Activated CD8-positive, alpha-beta memory T cell treated with anti-CD3 and anti-CD28 coated beads, Interleukin-2, amount 10 ng/mL, durations not matched to agents 7 days and 5 days (primary cell): ENCODE measurements at places on chromosomes 13 and 19. TPM values are rescaled to one million over a fixed set of nuclear protein-coding genes. Genes with fewer than 3 reads are reported as not detected.

DNA sequence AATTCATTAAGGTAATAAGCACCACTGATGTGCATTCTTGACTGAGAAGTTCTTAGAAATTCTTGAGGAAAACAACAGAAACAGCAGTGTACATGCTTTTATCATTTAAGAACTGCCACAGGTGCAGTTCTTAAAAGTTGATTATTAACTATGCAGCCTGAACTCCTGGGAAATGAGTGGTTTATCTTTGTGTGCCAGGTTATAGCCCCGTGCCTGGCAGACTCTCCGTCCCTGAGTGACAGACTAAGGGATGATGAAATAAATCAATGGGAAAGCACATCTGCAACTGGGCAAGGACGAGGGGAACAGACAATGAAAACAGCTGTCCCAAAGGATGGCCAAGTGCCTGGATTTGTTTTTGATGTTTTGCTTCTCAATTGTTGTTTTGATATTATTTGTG lies 84.4 kb upstream of the SPATA13 start:
- peaks cover 2% of the 10 kb centered on the region for H3K27me3 ChIP-seq
- H3K27ac ChIP-seq = no peak overlapping the region
- H3K4me1 ChIP-seq = peaks cover 5% of the 10 kb centered on the region
- peak overlapping the region; percentile 40 for H3K4me3 ChIP-seq
- no peaks in the 10 kb centered on the region for H3K36me3 ChIP-seq

GRCh38 chr13:110319774-110320509 lies 12.9 kb downstream of the COL4A2 start:
- DNase-seq = no peak
- H3K27me3 ChIP-seq = peaks cover 23% of the 10 kb centered on the region
- no peak overlapping the region for H3K27ac ChIP-seq
- H3K4me3 ChIP-seq = no peak overlapping the region

- H3K27ac ChIP-seq = no peak overlapping the region
- peaks cover 10% of the 10 kb centered on the region for H3K4me1 ChIP-seq
- H3K27me3 ChIP-seq = peaks cover 29% of the 10 kb centered on the region
- no peak overlapping the region for H3K4me3 ChIP-seq
Observed at GRCh38 chr13:94859278-94859691, 146.9 kb upstream of the SOX21 start.

- no peak overlapping the region for H3K4me3 ChIP-seq
- H3K27ac ChIP-seq = no peak overlapping the region
- DNase-seq = no peak
Observed at GRCh38 chr13:31009166-31009565, 76.7 kb downstream of the TEX26 start.

DNA sequence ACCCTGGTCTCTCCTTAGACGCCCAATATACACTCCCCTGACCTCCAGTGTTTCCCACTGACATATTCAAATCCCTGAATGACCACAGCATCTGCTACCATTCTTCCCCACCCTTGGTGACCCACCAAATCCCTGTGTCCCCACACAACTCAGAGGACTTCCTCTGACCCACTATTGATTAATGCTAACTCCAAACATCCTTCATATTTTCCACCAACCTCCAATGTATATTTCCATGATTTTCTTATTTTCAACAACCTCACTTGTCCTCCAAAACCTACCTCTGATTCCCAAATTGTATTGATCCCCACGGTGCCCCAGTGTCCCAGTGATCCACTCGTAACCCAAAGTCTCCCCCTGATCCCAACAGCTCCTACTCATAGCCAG lies 526 bp upstream of the DMWD start:
- no peak for DNase-seq
- H3K36me3 ChIP-seq = peaks cover 18% of the 10 kb centered on the region
- peaks cover 42% of the 10 kb centered on the region for H3K27me3 ChIP-seq
- H3K4me1 ChIP-seq = peaks cover 26% of the 10 kb centered on the region
- H3K27ac ChIP-seq = peak overlapping the region; percentile 78
- H3K4me3 ChIP-seq = peak overlapping the region; percentile 63

DNA sequence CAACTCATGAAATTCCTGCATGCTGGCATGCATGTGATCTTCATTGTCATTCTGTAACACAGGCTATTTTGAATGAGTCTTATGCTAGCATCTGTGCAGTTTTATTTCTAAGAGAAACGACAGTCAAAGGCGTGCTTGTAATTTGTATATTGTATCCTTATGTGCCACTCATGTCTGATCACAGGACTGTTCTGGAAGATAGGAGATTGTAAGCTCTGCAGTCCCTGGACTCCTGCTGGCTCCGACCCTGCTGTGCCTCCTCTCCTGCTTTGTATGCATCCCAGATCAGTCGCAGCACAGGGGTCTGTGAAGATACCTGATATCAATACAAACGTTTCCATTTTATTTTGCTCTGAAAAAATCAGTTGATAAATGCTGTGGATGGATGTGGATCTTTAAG lies 653.1 kb downstream of the LIG4 start:
- no peak overlapping the region for H3K27ac ChIP-seq
- H3K4me1 ChIP-seq = no peaks in the 10 kb centered on the region
- H3K4me3 ChIP-seq = no peak overlapping the region
- H3K27me3 ChIP-seq = no peaks in the 10 kb centered on the region
- no peak for DNase-seq

- no peak for DNase-seq
- peaks cover 21% of the 10 kb centered on the region for H3K4me1 ChIP-seq
- no peak overlapping the region for H3K27ac ChIP-seq
Observed at GRCh38 chr13:77510156-77510555, 25.4 kb upstream of the SCEL start.

DNA sequence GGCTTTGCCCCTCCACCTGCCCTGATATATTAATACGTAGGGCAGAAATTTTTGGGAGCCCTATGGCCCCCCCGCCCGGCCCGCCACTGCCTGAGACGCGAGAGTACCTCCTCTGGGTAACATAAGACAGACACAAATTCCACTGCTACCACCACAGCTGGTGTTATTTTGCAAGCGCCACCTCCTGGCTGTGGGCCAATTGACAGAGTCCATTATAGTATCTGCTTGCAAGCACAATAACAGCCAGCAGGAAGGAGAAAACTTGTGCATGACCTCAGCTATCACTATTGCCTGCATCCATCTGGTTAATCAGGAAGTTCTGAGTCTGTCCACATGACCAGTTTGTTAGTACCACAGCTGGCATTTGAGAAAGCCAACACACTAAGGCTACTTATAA lies 25.3 kb upstream of the OR10H2 start:
- no peaks in the 10 kb centered on the region for H3K4me1 ChIP-seq
- no peak overlapping the region for H3K4me3 ChIP-seq
- peak; percentile 41 for DNase-seq
- no peak overlapping the region for H3K27ac ChIP-seq

DNA sequence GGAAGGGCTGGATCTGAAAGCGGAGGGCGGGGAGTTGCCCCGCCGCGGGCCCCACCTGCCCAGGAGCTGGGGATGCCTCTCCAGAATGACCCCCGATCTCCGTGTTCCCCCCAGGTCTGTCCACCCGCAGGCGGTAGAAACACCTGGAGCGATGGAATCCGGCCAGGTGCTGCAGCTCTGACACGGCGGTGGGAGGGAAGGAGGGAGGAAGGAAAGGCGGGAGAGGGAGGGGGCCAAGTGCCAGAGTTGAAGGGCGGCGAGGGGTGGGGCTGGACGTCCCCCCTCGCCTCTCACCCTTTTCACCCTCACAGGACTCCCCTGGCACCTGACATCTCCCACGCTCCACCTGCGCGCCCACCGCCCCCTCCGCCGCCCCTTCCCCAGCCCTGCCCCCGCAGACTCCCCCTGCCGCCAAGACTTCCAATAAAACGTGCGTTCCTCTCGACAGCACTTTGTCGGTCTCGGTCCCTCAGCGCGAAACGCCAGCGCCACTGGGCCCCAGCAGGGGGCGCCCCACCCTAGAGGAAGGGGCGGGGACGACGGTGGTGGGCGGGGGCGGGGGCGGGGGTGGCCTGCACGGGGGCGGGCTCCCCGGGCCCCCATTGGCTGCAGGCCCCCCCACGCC lies 337 bp upstream of the FXYD7 start:
- H3K27me3 ChIP-seq = peaks cover 24% of the 10 kb centered on the region
- no peaks in the 10 kb centered on the region for H3K36me3 ChIP-seq
- DNase-seq = peak; percentile 76
- peaks cover 25% of the 10 kb centered on the region for H3K4me1 ChIP-seq
- H3K27ac ChIP-seq = no peak overlapping the region
- no peak overlapping the region for H3K4me3 ChIP-seq

- no peak for DNase-seq
- no peak overlapping the region for H3K4me3 ChIP-seq
- no peak overlapping the region for H3K27ac ChIP-seq
- peaks cover 3% of the 10 kb centered on the region for H3K4me1 ChIP-seq
- no peaks in the 10 kb centered on the region for H3K27me3 ChIP-seq
Observed at GRCh38 chr13:99639126-99639525, 137.9 kb downstream of the TM9SF2 start.

- peaks cover 17% of the 10 kb centered on the region for H3K36me3 ChIP-seq
- H3K4me1 ChIP-seq = peaks cover 73% of the 10 kb centered on the region
- peak overlapping the region; percentile 68 for H3K4me3 ChIP-seq
- peak; percentile 89 for DNase-seq
Observed at GRCh38 chr19:19459707-19460251, 54.3 kb downstream of the GATAD2A start.

- no peak overlapping the region for H3K27ac ChIP-seq
- no peaks in the 10 kb centered on the region for H3K4me1 ChIP-seq
- no peaks in the 10 kb centered on the region for H3K27me3 ChIP-seq
- DNase-seq = no peak
- no peaks in the 10 kb centered on the region for H3K36me3 ChIP-seq
Observed at GRCh38 chr13:36114233-36114632, 16.9 kb downstream of the DCLK1 start.

DNA sequence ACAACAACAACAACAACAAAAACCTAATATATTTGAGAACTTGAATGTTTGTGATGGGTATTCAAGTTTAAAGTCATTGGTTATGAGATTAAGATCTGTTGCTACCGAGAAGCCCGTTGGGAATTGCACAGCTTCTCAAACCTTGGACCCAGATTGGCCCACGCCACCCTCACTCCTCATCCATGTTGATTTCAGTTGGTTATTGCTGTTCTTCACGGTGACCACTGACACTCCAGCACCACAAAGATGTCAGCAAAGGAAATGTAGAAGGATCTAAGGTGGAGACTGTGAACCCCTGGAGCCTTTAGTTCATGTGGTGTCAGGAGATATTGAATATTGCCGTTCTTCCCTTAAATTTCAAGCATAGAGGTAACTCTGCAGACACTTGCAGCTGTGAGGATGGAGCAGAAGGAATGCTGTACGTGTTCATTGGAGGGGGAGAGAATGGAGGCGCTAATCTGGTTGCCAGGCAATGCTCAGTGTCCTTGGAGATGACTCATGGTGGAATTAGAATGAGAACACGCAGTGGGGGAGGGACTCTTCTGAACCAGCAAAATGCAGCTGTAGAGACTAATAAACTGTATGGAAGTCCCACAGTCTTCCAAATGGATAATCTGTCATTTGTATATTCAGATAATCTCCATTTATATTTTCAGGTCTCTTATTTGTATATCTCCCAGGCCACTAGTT lies 20.8 kb upstream of the ZNF835 start:
- H3K36me3 ChIP-seq = peaks cover 1% of the 10 kb centered on the region
- H3K27me3 ChIP-seq = no peaks in the 10 kb centered on the region
- no peak overlapping the region for H3K4me3 ChIP-seq
- no peaks in the 10 kb centered on the region for H3K4me1 ChIP-seq

GRCh38 chr19:42175952-42176648 lies 41.4 kb downstream of the DEDD2 start:
- H3K4me1 ChIP-seq = peaks cover 9% of the 10 kb centered on the region
- peak overlapping the region; percentile 75 for H3K4me3 ChIP-seq
- peak overlapping the region; percentile 25 for H3K27ac ChIP-seq
- no peak for DNase-seq
- H3K36me3 ChIP-seq = no peaks in the 10 kb centered on the region
- H3K27me3 ChIP-seq = peaks cover 31% of the 10 kb centered on the region

GRCh38 chr13:106115081-106115480 lies 420.4 kb downstream of the EFNB2 start:
- no peaks in the 10 kb centered on the region for H3K27me3 ChIP-seq
- no peak overlapping the region for H3K27ac ChIP-seq
- no peaks in the 10 kb centered on the region for H3K36me3 ChIP-seq

- peaks cover 11% of the 10 kb centered on the region for H3K4me1 ChIP-seq
- no peak overlapping the region for H3K27ac ChIP-seq
- H3K4me3 ChIP-seq = no peak overlapping the region
- DNase-seq = no peak
- H3K36me3 ChIP-seq = no peaks in the 10 kb centered on the region
Observed at GRCh38 chr13:73235385-73235784, 176.6 kb downstream of the KLF5 start.

DNA sequence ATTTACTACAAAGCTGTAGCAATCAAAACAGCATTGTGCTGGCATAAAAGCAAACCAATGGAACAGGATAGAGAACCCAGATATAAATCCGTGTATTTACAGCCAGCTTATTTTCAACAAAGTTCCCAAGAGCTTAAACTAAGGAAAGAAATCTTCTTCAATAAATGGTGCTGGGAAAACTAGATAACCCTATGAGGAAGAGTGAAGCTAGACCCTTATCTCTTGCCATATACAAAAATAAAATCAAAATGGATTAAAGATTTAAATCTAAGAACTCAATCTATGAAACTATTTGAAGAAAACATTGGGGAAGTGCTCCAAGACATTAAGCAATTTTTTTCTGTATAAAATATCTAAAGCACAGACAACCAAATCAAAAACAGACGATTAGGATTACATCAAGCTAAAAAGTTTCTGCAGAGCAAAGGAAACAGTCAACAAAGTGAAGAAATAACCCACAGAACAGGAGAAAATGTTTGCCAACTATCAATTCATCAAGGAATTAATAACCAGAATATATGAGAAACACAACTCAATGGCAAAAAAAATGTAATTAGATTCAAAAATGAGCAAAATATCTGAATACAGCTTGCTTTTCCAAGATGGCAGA lies 480.7 kb downstream of the LMO7 start:
- no peaks in the 10 kb centered on the region for H3K36me3 ChIP-seq
- H3K27me3 ChIP-seq = no peaks in the 10 kb centered on the region
- H3K27ac ChIP-seq = no peak overlapping the region
- H3K4me3 ChIP-seq = no peak overlapping the region

Gene TPTE2
- total RNA-seq = not detected

Gene ZNF627
- total RNA-seq = 7.1 TPM

Gene TUBGCP3
- 53.0 TPM for total RNA-seq

Gene TMEM150B
- 1.2 TPM for total RNA-seq

Gene LILRB2
- not detected for total RNA-seq

Gene FFAR3
- total RNA-seq = not detected

Gene KCNN1
- not detected for total RNA-seq

Gene GNG7
- not detected for total RNA-seq

Gene LRRC63
- total RNA-seq = 2.1 TPM

Gene SLC6A16
- total RNA-seq = 2.7 TPM

Gene CEACAM20
- total RNA-seq = not detected

Gene SYNE4
- 1.4 TPM for total RNA-seq

Gene MADCAM1
- total RNA-seq = 0.44 TPM

Gene OR4F17
- not detected for total RNA-seq

Gene CLEC17A
- total RNA-seq = not detected

Gene PROZ
- total RNA-seq = not detected
